ENCODE measurements at places on chromosomes 2 and 18. TPM values are rescaled to one million over a fixed set of nuclear protein-coding genes. Genes with fewer than 3 reads are reported as not detected.

DNA sequence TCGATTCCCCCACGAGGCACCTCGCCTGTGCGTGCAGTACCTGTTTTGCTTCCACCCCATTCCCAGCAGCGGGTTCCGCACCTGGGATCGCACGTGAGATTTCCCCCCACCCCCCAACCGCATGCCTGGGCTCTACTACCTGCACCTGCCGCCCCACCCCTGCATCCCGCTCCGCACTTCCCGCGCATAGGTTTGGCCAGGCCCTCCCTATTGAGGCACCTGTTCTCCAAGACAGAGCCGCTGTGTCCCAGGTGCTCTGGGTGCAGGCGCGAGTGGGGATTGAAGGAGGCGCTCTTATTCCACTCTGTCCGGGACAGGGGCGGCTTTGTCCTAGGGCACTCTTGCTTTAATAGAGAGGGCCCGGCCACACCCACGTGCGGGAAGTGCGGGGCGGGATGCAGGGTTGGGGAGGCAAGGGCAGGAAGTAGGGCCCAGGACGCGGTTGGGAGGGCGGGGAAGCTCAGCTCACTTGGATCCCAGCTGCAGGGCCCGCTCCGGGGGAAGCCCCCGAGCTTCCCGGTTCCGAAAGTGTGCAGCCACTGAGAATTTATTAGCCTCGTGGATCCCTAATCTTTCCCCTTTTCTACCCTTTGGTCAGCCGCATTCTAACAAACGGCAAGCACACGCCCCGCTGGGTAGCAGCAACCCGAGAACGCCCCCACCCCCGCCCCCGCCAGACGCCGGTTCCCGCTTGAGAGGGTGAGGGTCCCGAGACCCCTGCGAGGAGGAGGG is 670 bp upstream of the MOCOS start:
- no peak for DNase-seq

DNA sequence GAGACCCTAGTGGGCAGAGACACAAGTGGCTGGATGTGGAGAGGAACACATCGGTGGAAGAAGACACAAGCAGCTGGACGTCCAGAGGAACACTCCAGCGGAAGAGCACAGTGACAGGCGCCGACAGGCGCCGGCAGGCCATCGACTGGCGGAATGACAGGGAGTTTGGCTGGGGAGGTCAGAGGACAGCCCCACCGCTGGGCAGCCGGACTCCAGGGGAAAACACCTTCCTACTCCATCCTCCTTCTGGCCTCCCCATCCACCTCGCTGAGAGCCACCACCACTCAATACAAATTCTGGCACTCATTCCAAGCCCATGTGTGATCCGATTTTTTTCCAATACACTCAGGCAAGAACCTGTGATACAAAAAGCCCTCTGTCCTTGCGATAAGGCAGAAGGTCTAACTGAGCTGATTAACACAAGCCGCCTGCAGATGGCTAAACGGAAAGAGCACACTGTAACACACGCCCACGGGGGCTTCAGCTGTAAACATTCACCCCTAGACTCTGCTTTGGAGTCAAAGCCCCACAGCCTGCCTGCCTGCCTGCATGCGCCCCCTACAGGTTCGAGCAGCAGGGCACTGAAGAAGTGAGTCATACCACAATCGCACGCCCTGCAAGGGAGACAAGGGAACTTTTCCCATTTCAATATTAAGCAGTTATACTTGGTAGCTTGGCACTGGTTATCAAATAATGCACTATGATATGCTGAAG is 50.2 kb upstream of the LRP1B start:
- no peak for DNase-seq

DNA sequence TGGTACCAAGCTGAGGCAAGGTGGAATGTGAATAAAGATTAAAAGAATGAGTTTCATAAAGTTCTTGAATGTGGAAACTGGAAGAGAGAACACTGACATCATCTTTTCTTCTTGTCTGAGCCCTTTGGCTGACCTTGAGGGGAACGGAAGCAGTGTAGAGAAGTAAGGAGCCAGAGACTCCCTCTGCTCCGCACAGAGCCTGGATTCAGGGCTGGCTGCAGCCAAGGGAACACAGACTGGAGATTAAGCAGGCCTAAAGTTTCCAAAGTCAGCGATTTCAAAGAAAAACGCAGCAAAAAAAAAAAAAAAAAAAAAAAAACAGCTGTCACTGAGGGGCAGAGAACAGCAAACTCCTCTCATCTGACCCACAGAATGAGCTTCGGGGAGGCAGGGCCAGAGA is 19.3 kb upstream of the ALK start:
- DNase-seq = peak; percentile 2

DNA sequence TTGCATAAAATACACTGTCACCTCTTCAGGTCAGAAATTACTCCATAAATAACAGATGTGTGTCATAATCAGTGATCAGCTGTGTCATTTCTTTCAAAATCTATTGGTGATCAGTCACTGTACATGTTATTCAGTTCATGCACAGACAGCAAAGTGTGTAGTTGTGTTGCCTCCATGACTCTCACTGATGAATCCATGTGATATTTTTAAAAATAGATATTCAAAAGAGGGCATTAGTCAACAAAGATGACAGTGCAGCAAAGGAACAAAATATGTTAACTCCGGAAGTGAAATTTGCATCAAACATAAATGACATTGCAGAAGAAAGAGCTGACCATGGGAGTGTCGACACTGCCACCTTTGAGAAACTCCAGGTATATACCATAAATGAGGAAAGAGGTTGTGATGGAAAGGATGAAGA is 17.1 kb upstream of the MCM6 start:
- DNase-seq = no peak

- no peak for DNase-seq
Observed at GRCh38 chr2:191749181-191749540, 71.2 kb downstream of the NABP1 start.

IGFBP5 gene
- 246 TPM for total RNA-seq
